ENCODE measurements at places on chromosomes 13 and 19.

DNA sequence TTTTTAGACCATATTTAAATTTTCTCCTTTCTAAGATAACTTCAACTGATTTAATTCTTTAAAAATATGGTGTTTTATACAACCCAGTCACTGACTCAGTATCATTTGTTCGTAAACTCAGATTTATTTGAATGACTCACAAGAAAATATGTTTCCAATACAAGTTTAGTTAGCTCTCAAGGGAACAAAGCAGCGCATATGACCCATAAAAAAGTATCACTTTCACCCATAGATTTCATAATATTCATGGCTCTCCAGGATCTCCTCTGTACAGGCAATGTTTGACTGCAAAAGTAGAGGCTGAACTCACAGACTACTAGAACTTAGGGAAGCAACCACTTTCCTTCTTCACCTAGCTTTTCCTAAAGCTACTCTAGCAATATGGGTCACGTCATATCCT is 405.6 kb upstream of the PCDH9 start:
- DNase-seq, result no peak

DNA sequence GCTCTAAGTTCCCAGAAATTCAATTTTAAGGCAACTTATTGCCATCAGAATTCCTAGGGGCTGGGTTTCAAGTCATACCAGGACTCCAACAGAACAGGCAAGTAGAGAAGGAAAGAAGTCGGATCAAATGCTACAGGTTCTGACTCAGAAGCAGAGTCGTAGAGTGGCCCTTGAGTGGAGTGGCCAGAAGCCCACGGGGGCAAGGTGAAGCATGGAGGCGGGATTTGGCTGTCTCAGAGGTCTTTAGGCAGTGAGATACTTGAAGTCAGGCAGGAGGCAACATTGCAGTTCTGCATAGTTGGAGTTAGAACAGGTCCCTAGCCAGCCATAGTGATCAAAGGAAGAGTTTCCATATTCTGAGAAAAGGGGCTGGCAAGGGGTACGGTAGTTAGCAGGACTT is 111.6 kb downstream of the NHLRC3 start:
- no peak for DNase-seq

- DNase-seq, result no peak
Measured at GRCh38 chr13:28355046-28355821, 139.7 kb downstream of the FLT1 start.

GRCh38 chr13:68232351-68233130 is 1002.4 kb upstream of the PCDH9 start:
- no peak for DNase-seq

DNA sequence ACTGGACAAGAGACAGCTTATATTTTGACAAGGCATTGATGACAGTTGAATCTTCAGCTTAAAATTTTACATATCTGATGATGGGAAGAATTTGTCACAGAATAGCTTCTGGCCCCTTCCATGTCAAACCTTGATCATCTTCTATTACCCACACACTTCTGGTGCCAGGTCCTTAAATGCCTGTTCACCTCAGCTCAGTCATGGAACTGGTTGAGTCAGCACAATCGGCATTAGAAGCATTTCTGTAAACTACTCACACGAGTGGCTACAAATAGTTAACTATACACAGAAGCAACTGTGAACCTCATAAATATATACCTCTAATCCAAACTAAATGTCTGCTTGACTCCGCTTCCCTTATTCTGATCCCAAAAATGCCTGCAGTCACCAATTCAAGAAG is 161.2 kb downstream of the FOXO1 start:
- no peak for DNase-seq

DNA sequence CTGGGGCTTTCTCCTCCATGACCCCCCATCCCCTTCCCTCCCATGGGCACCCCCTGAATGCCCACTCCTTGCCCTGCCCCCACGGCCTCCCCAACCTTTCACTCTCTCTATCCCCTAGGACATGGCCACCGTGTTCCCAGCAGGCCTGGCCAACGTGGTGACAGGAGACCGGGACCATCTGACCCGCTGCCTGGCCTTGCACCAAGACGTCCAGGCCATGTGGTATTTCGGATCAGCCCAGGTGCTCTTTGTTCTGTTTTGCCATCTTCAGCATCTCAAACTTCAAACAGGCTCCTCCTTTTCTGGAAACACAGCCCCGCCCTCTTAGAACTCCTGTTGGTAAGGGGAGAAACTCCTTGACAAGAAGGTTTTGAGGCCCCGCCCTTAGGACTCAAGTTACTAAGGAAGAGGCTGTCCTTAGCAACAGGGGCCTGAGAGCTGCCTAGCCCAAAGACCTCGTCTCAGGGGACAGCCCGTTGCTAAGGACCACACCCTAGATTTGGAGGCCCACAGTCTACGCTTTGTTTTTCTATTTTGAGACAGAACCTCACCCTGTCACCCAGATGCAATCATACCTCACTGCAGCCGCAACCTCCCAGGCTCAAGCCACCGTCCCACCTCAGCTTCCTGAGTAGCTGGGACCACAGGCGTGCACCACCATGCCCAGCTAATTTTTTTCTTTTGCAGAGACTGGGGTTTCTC is 5.1 kb upstream of the FLT3LG start:
- peak; percentile 71 for DNase-seq

- DNase-seq, result no peak
Measured at GRCh38 chr13:105573136-105573535, 962.3 kb downstream of the EFNB2 start.

All from ecto neural progenitor cell (in vitro differentiated cells).